Stimulated activated CD8-positive, alpha-beta memory T cell treated with anti-CD3 and anti-CD28 coated beads, Interleukin-7, amount 100 ng/mL, for 1 hour (primary cell): ENCODE measurements at places on chromosomes 3 and 15.
A peak's percentile ranks its signal among the peaks of the same experiment; 100 is the strongest.

DNA sequence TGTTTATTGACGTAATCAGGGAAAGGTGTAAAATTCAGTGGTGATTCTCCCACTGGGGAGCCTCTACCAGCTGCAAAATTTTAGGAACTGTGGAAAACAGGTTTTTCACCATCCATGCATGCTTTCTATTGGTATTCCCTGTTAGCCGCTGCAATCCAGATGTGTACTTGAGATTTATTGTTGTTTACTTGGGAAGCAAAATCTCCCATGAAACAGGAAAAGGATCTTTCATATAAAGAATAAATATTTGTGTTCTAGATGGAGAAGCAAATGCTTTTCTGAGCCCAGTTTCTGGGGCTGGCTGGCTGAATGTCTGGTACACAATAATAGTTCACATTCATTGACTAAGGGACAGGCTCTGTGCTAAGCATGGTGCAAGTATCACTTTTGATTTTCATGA lies 144.6 kb upstream of the RASGRP1 start:
- DNase-seq, result no peak

- no peak for DNase-seq
These were observed 144.5 kb downstream of the PDZRN3 start for GRCh38 chr3:73480187-73480672.

- DNase-seq, result no peak
These were observed 564.5 kb upstream of the ZNF717 start for GRCh38 chr3:76349715-76350480.

GRCh38 chr15:95814908-95815307 lies 515.6 kb upstream of the NR2F2 start:
- no peak for DNase-seq

- no peak for DNase-seq
These were observed 50.4 kb downstream of the APH1B start for GRCh38 chr15:63327648-63328421.

DNA sequence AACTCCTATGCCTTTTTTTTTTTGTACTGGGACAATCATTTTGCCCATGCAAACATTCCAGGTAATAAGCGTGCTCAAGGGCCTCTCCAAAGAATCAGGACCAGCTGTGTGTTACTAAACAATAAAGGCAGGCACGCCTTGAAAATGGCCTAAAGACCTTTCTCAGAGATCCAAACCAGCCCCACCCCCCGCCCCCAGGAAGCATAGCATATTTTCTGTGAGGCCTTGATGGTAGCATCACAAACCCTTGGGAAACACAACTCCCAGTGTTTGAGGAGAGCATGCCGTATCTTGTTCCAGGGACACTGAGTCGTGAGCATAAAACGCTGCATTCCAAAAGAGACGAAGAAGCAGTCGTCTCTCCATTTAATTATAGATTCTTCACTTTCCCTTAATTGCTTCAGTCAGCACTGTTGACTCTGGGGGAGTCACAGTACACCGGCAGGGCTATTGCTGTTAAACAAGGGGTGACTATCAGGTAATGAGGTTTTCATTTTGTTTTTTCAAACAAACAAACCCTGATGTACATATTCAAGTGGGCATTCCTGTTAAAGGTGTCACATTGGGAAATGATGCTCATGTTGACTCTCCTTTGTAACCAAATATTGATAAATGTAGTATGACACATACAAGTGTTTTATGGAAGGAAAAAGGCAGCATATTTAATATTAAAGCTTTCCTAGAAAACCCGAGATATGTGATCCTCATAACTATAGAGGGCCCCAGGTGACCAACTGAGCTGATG lies 4.4 kb upstream of the TPM1 start:
- DNase-seq, result no peak

DNA sequence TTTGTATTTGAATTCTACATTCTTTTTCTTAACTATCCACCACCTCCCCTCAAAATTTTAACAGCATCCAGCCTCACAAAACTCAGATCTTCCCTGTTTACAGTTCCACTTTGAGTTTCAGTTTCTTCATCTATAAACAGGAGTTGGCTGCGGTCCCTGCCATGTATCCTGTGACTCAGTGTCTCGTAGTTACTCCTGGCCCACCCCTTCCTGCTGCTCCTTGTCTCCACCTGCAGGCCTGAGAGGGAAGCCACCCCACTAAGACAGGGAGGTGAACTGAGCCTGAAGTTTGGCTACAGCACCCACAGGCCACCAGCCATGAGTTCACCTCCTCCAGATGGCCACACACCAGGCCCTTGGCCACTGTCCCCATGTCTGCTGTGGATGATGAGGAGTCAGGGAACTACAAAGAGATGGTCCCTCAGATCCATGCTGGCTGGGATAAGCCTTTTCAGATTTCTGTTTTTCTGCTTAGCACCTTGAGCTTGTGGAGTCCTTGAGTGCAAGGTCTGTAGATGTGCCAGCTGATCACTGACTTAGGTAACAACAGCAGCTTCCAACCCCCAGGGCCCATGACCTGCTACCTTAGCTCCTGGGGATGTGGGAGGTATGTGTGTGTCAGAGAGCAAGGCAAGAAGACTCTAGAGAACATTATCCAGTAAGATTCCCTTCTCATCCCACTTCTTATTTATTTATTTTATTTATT lies 37.5 kb downstream of the CD86 start:
- DNase-seq, result no peak

DNA sequence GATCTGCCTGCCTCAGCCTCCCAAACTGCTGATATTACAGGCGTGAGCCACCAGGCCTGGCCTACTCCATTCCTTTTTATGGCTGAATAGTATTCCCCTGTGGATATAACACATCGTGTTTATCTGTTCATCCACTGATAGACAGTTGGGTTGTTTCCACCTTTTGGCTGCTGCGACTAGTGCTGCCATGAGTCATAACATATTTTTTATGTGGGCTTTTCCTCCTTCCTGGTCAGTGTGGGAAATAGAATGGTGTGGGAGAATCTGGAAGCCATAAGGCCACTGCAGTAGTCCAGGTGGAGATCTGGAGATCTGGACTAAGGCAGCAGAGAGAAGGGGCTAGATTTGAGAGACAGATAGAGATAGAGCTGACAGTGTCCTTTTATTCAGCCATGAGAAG lies 16.2 kb downstream of the LCMT2 start:
- DNase-seq, result no peak

GRCh38 chr15:100760357-100760903 lies 119.2 kb upstream of the ALDH1A3 start:
- DNase-seq, result no peak

GRCh38 chr15:35312344-35312743 lies 227.2 kb upstream of the NANOGP8 start:
- no peak for DNase-seq

GRCh38 chr3:150972366-150973071 lies at the start of gene CLRN1:
Gene CLRN1, minus strand, starts transcription at chr3:150972727. Its CDS starts 19 bp downstream, at chr3:150972708.
- DNase-seq, result no peak

DNA sequence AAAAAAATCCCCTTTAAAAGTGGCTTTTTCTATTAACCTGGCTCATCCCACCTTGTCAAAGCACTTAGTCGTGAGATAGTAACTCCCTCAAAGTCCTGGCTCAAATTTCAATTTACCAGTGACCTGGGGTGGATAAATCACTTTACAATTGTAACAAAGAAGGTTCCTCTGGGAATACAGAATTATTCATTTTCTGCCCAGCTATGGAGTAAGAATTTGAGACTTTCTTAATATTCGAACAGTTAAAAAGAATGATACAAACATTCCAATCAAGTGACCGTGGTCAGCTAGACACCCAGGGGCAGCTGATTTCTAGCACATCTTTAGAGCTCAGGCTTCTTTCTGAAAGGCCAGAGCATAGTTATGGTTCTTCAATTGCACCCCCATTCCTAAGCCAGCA lies 291.0 kb upstream of the TGFBR2 start:
- DNase-seq, result no peak

DNA sequence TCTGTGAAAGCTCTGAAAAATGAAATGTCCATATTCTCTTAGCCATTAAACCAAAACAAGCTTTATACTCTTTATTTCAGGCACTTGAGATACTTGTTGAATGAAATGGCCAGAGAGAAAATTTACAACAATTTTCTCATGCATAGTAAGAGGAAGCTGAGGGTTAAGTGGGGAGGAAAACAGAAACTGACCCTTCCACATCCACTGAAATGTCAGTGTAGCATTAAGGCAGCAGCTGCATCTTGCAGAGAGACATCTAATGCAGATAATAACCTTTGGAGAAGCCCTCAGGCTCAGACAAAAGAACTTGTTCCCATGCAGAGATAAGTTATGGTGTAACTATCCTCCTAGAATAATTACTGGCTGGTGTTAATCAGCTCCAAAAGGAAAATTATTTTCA lies 34.0 kb downstream of the ZDHHC23 start:
- DNase-seq, result no peak

DNA sequence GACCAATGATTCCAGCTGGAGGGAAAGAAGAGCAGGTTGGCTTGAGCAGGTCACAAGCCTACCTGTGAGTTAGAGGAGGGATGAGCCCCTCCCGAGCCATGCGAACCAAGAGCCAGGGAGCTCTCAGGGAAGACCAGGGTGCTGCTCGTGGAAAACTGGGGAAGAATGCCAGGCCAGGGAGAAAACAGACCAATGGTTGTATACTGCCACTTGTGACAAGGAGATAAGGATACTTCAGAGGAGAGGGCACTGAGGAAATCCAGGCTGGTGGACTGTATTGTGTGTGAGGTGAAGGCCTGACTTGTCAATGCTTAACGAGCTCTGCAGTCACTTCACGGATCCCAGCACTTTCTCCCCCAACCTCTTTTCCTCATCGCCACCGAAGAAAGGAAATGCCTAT lies 177.7 kb downstream of the SSR3 start:
- DNase-seq, result no peak

DNA sequence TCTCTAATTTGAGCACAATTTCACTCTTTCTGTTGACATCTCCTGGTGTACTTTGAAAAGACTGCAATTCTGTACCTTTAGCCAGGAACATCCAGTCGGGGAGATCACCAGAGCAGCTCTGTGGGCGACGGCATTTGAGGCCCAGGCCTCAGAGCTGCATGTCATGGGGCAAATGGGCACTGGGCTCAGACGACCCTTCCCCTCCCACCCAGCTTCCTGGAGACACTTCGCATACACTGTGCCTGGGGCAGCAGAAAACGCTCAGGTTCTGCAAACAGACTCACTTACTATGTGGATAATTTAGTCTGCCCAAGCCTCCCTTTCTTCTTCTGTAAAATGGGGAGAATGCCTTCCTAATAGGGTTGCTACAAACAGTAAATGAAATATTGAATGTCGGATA lies 96.9 kb downstream of the HMG20A start:
- no peak for DNase-seq

GRCh38 chr3:46215810-46216414 lies 7.8 kb upstream of the CCR1 start:
- no peak for DNase-seq

DNA sequence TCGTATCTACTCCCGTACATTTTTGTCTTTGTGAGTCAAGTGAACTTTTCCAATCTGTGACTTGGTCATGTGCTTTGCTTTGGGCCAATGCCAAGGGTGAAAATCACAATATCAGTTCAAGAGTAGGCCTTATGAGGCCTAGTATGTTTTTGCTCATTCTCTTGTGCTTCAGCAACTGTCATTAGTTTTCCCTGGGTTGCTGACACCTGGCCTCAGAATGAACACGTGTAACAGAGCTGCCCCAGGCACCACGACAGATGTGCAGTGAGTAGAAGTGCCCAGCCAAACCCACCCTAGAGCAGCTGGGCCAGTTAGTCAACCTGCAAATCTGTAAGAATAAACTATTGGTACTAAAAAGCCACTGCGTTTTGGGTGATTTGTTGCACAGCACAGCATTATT lies 460.3 kb upstream of the WNT5A start:
- DNase-seq, result no peak

DNA sequence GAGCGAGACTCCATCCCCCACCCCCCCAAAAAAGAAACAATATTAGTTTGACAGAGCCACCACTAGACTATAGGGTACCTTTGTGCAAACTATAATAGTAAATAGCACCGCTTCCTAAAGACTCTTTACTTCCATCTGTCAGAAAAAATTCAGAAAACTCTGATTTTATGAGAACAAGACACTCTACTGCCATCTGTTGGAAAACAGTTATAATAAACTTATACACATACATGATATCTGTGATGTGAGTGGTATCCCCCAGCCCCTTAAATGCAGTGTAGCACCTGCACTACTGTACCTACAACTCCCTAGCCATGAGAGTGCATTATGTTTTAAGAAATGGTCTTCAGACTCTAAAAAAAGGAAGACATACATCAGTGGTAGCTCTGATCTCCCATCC lies 47.1 kb upstream of the CTDSPL start:
- no peak for DNase-seq

- DNase-seq, result peak; percentile 5
These were observed 1.8 kb downstream of the ZBTB38 start for GRCh38 chr3:141370065-141370533.

DNA sequence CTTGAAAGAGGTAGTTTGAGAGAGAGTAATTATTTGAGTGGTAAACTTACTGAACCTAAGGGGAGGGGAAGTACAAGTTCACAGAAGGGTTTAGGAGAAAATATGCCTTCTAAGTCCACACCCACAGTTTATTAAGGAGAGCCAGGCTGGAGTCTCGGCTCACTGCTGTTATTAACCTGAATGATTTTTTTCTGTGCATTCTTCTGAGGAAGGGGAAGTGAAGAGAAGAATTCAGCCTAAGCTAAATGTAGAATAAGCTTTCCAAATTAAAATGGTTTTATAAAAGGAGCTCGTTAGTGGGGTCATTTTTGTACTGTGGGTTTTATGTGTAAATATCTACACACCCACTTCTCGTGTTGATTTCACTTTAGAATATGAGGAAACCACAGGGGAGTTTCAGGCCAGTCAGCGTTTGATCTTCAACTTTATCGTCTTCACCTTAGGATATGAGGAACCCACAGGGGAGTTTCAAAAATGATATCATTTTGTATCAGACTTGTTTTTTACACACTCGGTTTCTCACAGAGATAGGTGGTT lies 1.5 kb downstream of the WHAMM start:
- DNase-seq, result no peak

GRCh38 chr15:75727851-75728715 lies 15.4 kb upstream of the CSPG4 start:
- DNase-seq, result peak; percentile 54

DNA sequence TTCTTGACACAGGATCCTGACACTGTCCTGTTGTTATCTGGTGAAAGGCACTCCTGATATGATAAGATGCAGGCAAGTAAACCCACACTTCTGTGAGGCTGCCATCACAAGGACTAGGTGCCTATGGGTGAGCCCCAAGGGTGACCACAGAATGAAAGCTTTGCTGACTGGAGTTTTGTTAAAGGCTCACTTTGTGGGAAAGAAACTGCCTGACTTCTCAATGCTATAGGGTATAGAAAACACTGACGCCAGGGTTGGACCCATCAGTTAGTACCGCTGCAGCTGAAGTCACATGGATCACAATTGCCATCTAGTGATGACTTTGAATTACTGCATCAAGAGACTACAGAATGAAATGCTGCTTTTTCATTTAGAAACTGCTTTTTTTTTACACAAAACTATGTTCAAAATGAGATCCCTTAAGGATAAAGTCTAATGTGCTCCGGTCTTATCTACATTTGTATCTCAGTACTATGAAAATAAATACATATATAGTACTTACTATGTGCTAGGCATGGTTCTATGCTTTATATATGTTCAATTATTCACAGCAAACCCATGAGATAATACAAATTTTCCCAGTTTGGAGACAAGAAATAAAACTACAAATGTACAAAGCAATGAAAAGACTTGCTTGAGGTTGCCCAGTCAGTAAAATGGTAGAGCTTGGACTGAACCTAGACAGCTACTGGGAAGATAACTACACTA lies 64.2 kb upstream of the CMSS1 start:
- no peak for DNase-seq

GRCh38 chr3:137978328-137978727 lies 31.6 kb upstream of the CLDN18 start:
- DNase-seq, result no peak

GRCh38 chr3:96970211-96970610 lies 155.8 kb downstream of the EPHA6 start:
- DNase-seq, result no peak

- no peak for DNase-seq
These were observed 174.1 kb downstream of the UACA start for GRCh38 chr15:70589221-70589620.
